ENCODE measurements at places on chromosomes 5 and 9. TPM values are rescaled to one million over a fixed set of nuclear protein-coding genes. Genes with fewer than 3 reads are reported as not detected.

NINJ1 gene
- total RNA-seq = 15.6 TPM

AGXT2 gene
- not detected for total RNA-seq

TMOD1 gene
- 8.4 TPM for total RNA-seq

AGTPBP1 gene
- total RNA-seq = 12.6 TPM

SEMA4D gene
- total RNA-seq = 13.0 TPM

ERAP2 gene
- 5.0 TPM for total RNA-seq

CLIC3 gene
- 0.28 TPM for total RNA-seq

GRCh38 chr9:35639631-35640030 is 11.1 kb downstream of the SIT1 start:
- no peak for DNase-seq

- no peak for DNase-seq
Measured at GRCh38 chr9:127866535-127866934, 10.9 kb downstream of the AK1 start.

GRCh38 chr9:120874226-120875194 is 2.5 kb downstream of the PHF19 start:
- DNase-seq = no peak

DNA sequence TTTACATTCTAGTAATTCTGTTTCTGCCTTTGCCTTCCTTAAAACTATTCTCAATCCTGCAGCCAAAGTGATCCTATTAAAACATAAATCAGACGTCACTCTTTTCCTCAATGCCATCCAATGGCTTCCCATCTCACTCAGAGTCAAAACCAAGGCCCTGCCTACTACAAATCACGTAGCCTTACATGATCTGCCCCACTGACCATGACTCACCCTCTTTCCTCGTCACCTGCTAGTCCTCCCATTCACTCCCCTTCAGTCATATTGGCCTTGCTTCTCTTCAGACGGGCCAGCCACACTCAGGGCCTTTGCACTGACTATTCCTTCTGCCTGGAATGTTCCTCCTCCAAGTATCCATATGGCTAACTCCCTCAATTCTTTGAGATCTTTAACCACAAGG is 39.0 kb upstream of the DMXL1 start:
- DNase-seq = no peak

DNA sequence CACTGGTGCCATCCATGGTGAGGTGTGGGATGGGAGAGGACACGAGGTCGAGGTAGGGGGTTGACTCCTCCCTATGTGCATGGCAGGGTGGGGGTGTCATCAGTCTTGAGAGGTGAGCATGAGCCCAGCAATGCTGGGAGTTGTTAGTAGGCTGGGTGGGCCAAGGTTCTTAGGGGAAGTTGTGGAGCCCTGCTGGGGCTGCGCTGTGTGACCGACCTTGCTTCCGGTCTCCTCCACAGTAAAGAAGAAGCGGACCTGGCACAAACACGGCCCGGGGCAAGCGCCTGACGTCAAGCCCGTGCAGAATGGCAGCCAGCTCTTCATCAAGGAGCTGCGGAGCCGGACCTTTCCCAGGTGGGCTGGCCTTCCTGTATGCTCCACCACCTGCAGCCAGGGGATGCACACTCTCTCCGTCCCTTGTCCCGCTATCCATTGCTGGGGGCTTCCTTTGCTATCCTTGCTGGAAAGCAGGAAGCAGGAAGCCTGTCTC is 59.8 kb downstream of the PHF2 start:
- no peak for DNase-seq

- DNase-seq = no peak
Measured at GRCh38 chr5:6480133-6481051, 31.7 kb downstream of the UBE2QL1 start.

DNA sequence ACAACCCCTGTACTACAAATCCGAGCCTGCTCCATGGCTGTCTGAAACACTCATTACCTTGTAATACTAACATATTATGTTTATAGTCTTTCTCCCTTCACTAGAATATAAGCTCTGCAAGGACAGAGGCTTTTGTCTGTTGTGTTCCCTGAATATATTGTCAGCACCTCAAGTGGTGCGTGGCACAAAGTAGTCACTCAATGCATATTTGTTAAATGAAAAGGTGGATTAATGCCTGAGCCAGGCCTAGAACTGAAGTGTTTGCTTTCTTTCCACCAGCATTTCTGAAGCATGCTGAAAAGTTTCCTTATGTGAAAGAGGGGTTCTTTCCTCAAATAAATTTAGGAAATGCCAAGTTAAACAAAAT is 36.3 kb downstream of the ELL2 start:
- no peak for DNase-seq

DNA sequence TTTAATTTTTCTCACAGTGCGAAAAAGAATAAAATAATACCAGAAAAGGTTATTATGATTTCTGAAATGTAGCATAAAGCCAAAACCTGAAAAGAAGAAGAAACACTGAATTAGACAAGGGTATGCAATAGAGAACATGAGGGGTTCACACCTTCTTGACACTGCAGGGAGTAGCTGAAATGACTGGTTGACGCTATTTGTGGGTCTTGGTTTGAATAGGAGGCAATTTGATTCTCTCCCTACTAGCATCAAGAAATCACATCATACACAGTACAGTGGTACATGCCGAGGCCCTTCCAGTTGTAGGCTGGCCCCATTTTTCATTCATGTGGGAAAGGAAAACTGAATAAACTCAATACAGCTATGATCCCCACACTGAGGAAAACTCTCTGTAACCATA is 68.6 kb downstream of the NR3C1 start:
- DNase-seq = no peak
